IPS DF 19.7 (cell line): ENCODE measurements at places on chromosomes 5 and 9.

- DNase-seq, result no peak
Measured at GRCh38 chr9:82797534-82797933, 265.4 kb downstream of the RASEF start.

DNA sequence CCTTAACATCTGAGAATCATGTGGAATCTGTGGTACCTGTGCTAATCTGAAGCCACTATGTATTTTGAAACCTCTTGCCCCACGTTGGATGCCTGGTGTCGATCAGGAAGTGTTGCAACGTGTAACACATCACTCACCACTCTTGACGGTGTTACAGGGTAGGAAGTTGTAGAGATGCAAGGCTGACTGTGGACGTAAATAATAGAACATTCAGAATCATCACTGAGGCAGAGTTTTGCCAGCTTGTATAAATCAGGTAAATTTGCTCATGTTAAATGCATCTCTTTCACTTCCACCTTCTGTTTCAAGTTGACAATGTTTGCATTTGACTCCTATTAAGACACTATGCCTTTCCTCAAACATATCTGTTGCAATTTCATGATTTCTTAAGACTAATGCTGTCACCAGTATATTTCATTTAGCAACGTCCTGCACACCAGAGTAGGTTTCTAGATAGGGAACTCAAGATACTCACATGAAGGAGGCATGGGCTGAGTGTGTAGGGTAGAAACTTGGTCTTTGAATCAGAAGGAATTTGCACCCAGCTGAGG lies 38.1 kb downstream of the BASP1 start:
- DNase-seq, result no peak

- DNase-seq, result no peak
Measured at GRCh38 chr9:133057006-133057405, 4.8 kb upstream of the CEL start.

DNA sequence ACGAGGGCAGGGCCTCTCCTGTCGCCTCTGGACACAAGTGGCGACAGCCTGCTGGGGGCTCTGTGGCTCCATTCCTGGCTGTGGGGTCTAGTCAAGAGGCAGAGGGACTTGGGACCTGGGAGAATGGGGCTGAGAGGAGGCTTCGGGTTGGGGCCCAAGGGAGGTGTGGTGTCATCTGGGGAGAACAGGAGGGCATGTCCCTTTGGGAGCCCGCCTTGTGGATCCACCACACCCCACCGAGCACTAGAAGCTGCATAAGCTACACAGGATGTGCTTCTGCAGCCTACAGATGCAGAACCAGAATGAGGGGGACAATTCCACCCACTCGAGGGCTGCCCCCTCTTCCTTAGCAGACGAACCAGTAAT lies 3.9 kb upstream of the MAN1B1 start:
- DNase-seq, result no peak

GRCh38 chr9:5735072-5735471 lies 97.8 kb downstream of the ERMP1 start:
- no peak for DNase-seq

- peak; percentile 3 for DNase-seq
Measured at GRCh38 chr5:92222449-92222848, 839.3 kb upstream of the ARRDC3 start.

GRCh38 chr5:79859588-79859987 lies 131.5 kb downstream of the MTX3 start:
- no peak for DNase-seq
